Activated T-helper 1 cell treated with anti-CD3 and anti-CD28 coated beads, Interleukin-12 subunit alpha, Interleukin-12 subunit beta, Interleukin-2, Interleukin-4 antibody, amounts not matched to agents 30 ng/mL and 10 ng/mL and 1 ng/mL, durations not matched to agents 14 hours and 24 hours and 36 hours (primary cell): ENCODE measurements at places on chromosomes 13 and 19.

DNA sequence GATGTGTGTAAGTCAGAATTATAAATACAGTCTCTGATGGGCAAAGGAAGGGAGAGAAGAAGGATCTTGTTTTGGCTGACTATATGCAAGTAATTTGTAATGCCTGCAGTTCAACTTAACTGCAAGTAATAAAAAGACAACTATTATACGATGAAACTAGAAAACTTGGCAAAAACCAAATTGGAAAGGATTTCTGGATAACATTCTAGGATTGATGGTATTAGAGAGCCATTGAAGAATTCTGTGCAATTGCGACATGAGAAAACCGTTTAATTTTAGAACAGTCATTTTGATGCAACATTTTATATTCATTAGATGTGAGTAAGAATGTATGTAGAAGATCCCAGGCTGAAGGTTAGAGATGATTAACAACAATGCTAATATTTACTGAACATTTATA lies 1334.1 kb downstream of the EFNB2 start:
- no peak for DNase-seq

- DNase-seq, result no peak
Measured at GRCh38 chr19:11264452-11265176, 2.3 kb upstream of the DOCK6 start.

- DNase-seq, result no peak
Measured at GRCh38 chr13:37984357-37984756, 114.8 kb upstream of the TRPC4 start.

DNA sequence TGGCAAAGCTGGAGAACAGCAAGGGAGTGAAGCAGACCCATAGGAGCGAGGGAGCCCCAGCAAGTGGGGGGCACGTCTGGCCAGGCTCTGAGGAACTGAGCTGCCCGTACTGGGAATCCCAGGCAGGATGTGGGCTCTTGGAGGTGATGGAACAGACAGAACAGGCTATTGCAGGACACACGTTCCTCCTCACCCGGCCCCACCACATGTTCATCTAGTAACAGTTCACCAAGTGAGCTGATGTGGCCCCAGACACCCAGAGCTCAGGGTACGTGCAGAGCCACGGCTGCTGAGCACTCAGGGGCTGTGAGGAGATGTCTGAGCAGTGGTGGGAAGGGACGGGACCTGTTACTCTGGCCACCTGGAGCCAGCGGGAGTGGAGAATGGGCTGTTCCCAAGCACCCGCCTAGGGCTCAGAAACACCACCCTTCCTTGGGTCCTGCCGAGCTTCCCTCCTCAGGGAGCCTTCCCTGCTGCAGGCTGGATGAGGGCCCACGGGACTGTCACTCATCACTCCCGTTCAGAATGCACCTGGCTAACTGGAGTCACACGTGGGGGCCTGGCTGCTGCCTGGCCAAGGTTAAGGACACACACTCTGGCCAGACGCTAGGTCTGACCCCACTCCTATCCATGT lies 18.4 kb downstream of the ELL start:
- DNase-seq, result no peak

DNA sequence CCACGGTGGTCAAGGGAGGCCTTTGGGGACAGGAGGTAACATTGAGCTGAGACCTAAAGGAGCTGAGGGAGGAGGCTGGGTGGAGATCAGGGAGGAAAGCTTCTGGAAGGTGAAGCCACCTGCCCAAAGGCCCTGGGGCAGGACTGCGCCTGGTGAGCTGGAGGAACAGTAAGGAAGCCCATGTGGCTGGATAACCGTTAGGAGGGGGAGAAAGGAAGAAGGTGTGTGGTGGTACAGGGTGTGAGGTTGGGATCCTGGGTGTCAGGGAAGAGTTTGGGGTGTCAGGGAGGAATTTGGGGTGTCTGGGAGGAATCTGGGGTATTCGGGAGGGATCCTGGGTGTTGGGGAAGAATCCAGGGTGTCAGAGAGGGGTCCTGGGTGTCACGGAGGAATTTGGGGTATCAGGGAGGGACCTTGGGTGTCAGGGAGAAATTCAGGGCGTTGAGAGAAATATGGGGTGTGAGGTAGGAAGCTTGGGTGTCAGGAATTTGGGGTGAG lies 695 bp downstream of the TICAM1 start:
- DNase-seq, result no peak

GRCh38 chr13:93039131-93039530 lies 187.5 kb upstream of the GPC6 start:
- DNase-seq, result no peak

DNA sequence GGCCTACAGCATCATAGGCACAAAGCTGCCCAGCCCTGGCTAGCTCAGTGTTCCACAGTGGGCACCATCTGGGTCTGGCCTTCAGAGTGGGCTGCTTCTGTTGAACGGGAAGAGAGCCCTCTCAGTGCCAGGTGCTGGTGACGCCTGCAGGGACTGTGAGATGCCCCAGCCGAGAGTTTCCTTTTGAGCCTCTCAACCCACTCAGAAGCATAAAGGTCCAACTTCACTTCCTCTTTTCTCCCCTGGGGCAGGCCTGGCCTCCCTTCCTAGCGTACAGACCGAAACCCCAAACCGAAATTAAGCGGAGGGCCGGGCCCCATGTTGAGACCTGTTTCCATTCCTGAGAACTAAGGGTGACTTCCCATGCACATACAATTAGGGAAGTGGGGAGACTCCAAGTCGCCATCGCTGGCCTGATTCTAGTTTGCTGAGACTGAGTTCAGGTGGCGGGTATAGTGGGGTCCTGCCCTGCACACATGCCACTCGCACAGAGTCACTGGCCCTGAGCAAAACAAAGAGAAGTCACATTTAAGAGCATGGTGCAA lies 6.9 kb downstream of the RAB8A start:
- DNase-seq, result peak; percentile 41

- DNase-seq, result no peak
Measured at GRCh38 chr19:37979547-37980082, 72.6 kb downstream of the SIPA1L3 start.

DNA sequence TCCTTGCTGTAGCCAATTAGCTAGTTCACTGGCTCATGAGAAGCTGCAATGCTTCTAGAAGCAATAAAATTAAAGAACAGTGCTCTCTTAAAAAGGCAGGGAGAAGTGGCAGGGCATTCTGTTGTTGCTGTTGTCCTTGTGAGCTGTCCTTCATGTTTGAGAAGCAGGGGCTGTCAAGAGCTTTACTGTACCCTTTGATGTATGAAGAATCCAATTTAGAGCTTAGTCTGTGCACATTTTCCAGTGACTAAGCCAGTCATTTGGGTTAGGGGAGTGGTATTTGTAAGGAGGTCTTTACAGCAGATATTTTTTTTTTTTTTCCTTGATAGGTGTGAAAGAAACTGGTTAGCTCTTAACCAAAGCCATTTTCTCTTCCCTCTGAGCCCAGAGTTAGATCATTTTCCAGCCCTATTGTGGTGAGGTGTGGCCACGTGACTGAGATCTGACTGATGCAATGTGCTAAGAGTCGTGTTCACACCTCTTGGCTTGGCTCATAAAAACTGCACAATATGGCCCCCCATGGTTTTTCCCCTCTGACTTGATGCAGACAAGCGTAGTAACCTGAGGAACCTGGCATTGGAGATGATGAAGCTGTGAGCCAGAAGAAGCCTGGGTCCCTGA lies 309.6 kb upstream of the TMTC4 start:
- no peak for DNase-seq

- no peak for DNase-seq
Measured at GRCh38 chr19:10288662-10289166, 1.0 kb upstream of the ICAM5 start.

DNA sequence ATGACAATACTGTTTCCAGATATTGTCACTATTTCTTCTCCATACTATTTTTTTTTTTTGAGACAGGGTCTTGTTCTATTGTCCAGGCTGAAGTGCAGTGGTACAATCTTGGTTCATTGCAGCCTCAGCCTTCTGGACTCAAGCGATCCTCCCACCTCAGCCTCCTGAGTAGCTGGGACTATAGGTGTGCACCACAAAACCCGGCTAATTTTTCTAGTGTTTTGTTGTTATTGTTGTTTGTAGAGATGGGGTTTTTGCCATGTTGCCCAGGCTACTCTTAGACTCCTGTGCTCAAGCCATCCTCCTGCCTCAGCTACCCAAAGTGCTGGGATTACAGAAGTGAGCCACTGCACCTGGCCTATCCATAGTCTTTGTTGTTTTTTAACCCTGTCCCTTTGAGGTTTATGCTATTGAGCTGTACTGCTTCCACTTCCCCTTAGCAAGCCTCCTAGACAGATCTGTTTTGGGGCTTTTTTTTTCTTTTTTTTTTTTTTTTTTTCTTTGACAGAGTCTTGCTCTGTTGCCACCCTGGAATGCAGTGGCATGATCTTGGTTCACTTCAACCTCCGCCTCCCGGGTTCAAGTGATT lies 27.6 kb upstream of the MAP3K10 start:
- no peak for DNase-seq

DNA sequence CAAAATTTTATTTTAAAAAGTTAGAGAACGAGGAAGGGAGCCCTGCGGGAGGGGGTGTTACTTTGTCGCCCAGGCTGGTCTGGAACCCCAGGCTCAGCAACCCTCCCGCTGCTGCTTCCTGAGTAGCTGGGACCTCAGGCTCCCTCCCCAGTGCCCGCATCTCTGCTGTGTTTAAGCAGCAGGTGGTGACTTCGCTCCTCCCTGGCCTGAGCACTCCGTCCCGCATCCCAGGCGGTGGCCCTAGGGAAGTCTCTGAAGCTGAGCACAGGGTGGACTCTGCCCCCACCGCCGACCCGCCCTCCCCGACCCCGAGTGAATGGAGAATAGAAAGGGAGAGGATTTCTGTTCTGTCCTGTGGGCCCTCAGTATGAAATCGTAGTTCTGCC lies 30.5 kb downstream of the ZNF701 start:
- DNase-seq, result no peak

GRCh38 chr19:30802424-30803013 lies 430.3 kb downstream of the ZNF536 start:
- DNase-seq, result no peak

DNA sequence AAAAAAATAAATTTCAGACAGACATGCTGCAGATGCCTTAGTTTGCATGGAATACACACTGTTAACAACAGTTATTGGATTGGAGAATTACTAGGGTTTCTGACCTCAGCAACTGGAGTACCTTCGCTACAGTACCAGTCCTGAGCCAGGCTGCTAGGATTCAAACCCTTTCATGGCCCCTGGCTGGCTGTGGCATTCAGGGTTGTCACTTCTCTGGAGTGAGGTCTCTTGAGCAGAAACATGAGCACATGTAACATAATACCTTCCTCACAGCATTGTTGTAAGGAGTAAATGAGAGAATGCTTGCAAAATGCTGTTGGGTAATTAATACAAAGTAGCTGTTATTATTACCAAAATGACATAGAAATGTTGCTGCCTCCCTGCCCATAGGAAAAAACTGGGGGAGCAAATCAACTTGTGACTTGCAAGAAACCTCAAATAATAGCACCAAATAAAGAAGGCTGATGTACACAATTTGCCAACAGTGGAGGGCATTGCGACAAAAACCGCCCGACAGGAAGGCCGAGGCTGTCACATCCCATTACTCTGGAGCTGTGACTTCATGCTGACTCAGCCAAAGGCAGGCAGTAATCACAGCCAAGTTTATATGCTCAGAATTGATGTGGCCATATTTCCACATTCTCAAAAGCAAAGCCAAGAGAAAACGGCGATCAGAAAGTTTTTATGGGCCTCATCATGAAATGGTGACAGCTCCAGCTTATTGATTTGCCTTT lies 100.4 kb downstream of the RFC3 start:
- DNase-seq, result no peak

DNA sequence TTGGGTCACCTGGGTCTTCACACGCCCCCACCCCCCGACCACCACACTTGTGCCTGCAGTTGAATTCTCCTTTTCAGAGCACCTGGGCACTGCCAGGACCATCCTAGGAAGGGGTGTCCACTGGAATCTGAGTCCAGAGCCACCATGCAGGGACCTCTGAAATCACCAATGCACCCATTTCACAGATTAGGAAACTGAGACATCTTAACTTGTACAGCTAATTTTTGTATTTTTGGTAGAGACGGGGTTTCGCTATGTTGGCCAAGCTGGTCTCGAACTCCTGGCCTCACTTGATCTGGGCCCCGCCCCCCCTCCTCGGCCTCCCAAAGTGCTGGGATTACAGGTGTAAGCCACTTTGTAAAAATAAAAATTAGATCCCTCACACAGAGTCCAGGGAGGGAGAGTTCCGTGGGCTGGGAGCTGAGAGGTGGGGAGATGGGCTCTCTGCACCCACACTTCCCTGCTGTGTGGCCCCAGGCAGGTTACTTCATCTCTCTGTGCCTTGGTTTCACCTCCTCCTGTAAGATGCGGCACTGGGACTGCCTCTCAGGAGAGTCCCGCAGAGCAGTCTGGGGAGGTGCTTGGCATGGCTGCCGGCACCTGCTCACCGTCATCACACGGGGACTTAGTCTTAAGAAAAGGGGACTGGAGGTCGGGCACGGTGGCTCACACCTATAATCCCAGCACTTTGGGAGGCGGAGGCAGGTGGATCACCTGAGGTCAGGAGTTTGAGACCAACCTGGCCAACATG lies 45.9 kb upstream of the C19orf12 start:
- DNase-seq, result no peak

GRCh38 chr13:98820744-98821371 lies 68.4 kb upstream of the SLC15A1 start:
- no peak for DNase-seq

- no peak for DNase-seq
Measured at GRCh38 chr19:366951-367350, 22.4 kb upstream of the MIER2 start.

DNA sequence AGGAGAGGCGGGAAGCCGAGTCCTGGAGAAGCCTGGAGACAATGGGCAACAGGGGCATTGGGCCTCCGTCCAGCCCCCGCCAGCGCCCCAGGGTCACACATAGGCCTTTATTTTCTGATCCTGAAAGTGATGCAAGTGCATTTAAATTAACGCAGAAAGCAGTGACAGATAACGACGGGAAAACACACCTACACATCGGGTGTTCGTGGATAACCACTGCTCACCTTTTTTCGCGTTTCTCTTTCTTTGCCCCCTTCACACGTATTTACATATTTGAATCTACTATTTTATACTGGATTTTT lies 30.4 kb upstream of the GRTP1 start:
- DNase-seq, result no peak

- peak; percentile 73 for DNase-seq
Measured at GRCh38 chr19:50728084-50728737, 5.0 kb downstream of the CLEC11A start.

DNA sequence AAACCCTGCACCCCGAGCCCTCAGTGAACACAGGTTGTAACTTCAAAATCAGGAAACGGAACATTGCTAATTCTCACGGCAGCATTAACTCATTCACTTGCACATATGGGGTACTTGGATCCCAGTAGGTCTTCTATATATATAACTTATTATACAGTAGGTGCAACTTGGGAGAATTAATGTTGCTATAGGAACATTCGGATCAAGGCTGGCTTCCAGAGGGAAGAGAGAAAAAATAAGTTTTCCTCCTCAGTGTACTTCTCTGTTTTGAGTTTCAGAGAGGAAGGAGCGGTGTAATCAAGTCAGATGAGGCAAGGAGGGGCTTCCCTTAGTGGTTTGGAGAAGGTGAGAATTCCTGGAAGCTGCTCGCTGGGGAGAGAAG lies 90.9 kb upstream of the ZNF507 start:
- DNase-seq, result no peak

- no peak for DNase-seq
Measured at GRCh38 chr19:32450217-32450616, 44.6 kb downstream of the DPY19L3 start.
